ENCODE measurements at places on chromosomes 12 and 14. TPM values are rescaled to one million over a fixed set of nuclear protein-coding genes. Genes with fewer than 3 reads are reported as not detected.
A peak's percentile ranks its signal among the peaks of the same experiment; 100 is the strongest.

DNA sequence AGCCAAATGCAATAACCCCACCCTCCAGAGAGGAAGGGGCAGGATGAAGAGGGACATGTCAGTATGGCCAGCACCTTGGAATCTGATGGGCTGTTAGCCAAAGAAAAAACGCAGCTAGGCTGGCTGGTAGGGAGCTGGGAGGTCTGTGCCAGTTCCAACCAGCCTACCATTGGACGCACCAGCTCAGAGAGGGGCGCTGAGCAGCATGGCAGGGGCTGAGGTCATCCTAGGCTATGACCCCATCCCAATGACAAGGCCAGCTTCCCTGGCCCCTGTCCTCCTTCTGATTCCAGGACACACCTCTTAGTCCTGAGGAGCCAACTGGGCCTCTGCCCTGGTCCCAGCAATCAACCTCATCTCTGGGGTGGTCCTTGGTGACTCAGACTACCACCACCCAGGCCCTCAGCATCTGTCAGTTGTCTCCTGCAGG lies 12.2 kb downstream of the ACTN1 start:
- no peak for DNase-seq

GRCh38 chr12:110020956-110021355 lies 21.7 kb downstream of the ANKRD13A start:
- no peak for DNase-seq

DNA sequence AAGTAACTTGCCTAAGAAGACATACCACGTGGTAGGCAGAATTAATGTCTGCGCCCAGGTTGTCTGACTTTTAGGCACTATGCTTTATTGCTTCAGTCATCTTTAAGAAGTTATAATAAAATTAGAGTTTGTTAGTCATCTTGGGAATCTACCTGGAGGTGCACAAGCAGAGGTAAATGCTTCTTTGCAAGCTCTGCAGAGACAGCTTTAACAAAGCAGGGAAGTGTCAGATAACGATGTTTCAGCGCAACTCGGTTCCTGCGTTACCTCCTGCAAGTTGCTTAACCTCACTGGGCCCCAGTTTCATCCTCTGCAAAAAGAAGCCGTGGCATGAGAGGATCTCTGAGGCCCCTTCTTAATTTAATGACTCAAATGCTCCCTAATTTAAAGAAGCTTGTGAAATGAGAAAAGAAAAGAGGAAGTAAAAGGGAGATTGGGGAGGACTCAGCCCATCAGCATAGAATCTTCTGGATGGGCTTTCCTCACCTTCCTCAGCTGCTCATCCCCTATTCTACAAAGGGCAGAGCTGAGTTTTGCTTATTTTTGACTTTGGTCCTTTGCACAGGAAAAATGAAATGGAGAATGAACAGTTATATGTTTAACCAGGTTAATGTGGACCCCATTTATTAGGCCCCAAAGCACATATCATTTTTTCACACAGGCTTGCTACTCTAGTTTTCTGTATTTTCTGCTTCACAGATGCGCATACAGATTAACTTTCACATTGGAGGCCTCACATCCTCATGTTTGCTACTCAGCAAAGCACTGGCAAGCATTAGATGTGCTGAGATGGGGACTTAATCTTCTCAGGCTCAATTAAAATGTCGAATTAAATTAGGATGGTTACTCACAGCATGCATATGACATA lies 5.1 kb downstream of the ARHGDIB start:
- no peak for DNase-seq

DNA sequence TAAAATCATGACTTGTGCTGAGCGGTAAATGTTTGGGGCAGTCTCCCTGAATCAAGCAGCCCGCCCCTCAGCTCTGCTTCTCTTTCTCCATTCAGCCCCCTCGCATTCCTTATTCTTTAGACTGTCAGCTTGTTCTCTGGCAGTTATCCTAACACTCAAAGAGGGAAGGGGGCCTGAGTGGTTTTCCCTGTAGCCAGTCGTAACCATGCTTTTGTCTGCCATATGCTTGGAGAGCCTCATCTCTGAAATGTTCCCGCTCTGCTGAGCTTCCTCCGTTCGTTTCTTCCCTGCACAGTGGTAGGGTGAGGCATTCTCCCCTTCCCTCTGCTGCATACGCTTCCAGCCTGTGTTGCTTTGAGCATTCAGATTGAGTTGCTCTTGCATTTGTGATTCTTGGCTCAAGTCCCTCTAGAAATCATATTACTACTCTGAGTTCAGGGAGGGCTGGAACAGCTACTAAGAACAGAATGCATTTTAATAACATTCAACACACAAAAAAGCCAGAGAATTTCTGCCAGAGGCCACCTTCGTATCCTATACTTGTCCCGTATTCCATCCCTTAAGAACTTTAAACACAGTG lies 119.7 kb downstream of the FBXL14 start:
- DNase-seq: peak; percentile 76

DNA sequence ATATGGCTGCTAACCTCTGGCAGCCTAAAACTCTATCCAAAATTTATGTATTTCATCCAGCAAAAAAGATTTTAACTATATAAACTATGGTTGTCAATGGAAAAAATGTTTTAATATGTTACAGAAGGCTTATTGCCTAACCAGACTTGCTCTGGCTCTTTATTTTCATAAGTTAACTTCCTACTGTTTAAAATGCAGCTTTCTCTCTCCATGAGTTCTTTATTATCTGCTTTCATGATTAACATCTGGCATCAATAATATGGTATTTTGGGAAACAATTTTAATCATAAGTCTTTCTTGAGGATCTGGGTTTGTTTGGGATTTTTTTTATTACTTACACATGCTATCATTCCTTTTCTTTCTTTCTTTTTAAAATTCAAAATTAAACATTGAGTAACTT lies 20.5 kb downstream of the KERA start:
- no peak for DNase-seq

TAS2R7 gene
- total RNA-seq: not detected

Data from osteoblast (primary cell).